ENCODE measurements at places on chromosomes 6 and 20.

- no peak for DNase-seq
Observed at GRCh38 chr6:140752234-140752633, 1377.8 kb upstream of the CITED2 start.

DNA sequence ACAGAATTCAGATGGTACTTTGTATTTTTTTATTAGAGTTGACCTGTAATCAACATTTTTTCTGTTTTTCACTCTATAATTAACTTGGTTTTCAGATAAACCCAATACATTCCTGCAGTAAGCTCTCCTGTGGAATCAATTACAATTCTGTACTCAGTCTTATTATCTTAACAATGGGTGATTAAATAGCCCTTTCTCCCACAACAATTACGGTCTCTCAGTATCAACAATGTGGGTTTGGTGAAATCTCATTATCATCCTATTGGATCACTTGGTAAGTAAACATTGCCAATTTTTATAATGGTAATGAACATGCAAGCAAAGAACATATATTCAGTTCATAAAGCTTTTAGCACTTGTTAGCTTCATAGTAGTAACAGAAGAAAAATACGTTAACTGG, 438.9 kb upstream of the EPHA7 start:
- no peak for DNase-seq

GRCh38 chr20:3068075-3068474, 3.3 kb upstream of the OXT start:
- no peak for DNase-seq

GRCh38 chr6:108222064-108222463, 38.8 kb downstream of the SNX3 start:
- DNase-seq = no peak

GRCh38 chr20:57266291-57267157, at the start of gene BMP7:
TSS of gene BMP7 (minus strand) at chr20:57266641. CDS start at chr20:57266122, 519 bp downstream.
- DNase-seq = no peak

GRCh38 chr6:11255610-11256009, 23.1 kb upstream of the NEDD9 start:
- DNase-seq = no peak

- no peak for DNase-seq
Observed at GRCh38 chr6:71393471-71393870, 104.9 kb downstream of the OGFRL1 start.

- no peak for DNase-seq
Observed at GRCh38 chr6:35468980-35469750, 964 bp downstream of the RPL10A start.

DNA sequence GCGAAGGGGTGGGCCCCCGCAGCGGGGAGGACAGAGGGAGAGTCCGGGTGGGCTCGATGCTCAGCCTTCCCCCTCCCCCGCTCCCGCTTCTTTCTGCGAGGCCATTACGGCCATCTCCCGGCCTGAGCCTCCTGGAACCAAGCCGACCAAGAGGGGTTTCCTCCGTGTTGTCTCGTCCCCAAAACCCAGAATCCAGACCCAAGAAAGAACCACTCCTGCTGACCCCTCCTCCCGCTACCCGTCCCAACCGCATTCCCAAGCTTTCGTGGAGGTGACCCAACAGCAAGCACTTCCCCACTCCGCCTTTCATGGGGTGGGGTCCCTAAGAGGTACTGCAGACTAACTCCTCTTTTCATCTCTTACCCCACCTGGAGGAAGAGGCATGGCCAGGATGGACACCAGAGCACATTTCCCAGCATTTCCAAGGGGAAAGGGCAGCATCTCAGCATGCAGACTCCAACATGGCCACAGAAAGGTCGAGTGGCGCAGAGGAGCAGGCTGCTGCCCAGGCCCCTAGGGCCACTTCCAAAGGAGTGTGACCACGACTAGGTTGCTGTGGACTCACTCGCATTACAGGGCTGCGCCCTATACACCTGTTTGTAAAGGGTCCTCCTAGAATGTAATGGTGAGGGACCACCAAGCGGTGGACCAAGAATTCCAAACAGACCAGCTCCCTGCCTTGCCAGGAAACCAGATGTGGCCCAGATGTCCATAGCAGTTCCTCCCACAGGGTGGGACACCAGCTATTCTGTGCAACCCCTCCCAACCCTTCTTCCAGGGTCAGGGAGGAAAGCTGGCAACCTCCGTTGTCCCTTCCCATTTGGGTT, 53.4 kb downstream of the MRPL14 start:
- no peak for DNase-seq

- DNase-seq = no peak
Observed at GRCh38 chr6:11065436-11066202, 21.5 kb upstream of the ELOVL2 start.

DNA sequence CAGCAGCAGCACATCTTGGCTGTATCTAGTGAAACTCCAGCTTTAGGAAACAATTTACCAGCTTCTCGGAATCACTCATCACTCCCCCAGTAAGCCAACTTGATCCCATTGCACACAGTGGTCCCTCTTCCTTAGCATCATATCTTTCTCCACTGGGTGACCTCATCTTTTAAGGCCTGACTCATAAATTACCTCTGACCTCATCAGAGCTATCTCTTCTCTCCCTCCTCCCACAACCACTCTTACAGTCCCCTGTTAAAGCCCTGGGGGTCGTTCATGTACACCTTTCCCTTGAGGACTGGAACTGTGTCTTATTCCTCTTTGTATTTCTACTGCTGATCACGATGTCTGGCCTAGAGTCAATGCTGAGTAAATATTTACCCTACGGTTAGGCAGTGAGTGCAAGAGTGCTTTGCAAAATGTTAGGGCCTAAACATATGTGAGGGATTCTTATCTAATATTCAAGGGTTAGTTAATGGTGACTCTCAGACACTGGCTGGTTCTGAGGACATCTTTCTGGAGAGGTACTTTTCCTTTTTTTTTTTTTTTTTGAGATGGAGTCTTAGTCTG, 187.2 kb downstream of the LRFN2 start:
- no peak for DNase-seq

- no peak for DNase-seq
Observed at GRCh38 chr6:64010010-64010409, 374.4 kb downstream of the PHF3 start.

GRCh38 chr20:23436681-23437080, 2.8 kb upstream of the CSTL1 start:
- no peak for DNase-seq

Data from GM12864 (cell line).